Activated CD4-positive, alpha-beta T cell treated with anti-CD3 and anti-CD28 coated beads for 1 hour (primary cell): ENCODE measurements at places on chromosomes 16 and 17.

- DNase-seq: no peak
Observed at GRCh38 chr17:20091174-20092029, 82.2 kb downstream of the SPECC1 start.

GRCh38 chr16:85557083-85557970 lies 55.8 kb upstream of the GSE1 start:
- DNase-seq: peak; percentile 34

DNA sequence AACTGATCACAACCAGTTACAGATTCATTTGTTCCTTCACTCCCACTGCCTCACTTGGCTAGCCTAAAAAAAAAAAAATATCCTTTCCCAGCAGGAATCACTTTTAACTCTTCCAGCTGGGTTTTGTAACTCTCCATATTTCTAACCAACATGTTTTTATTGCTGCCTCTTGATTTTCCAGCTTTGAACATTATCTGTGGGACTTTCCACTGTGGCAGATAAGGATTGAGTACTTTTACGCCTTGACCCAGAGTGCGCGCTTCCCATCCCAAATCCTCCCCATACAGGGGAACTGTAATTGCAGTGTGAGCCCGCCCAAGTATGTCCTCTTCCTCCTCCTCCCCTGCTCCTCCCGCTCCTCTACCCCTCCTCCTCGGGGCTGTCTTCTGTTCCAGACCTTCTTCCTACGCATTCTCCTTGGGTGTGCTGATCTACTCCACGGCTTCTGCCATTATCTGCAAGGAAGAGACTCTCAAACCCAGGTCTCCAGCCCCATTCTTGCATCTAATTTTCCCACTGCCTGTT lies 43.4 kb downstream of the CYB5D2 start:
- DNase-seq: no peak

GRCh38 chr16:49061137-49061714 lies 220.4 kb downstream of the CBLN1 start:
- no peak for DNase-seq

DNA sequence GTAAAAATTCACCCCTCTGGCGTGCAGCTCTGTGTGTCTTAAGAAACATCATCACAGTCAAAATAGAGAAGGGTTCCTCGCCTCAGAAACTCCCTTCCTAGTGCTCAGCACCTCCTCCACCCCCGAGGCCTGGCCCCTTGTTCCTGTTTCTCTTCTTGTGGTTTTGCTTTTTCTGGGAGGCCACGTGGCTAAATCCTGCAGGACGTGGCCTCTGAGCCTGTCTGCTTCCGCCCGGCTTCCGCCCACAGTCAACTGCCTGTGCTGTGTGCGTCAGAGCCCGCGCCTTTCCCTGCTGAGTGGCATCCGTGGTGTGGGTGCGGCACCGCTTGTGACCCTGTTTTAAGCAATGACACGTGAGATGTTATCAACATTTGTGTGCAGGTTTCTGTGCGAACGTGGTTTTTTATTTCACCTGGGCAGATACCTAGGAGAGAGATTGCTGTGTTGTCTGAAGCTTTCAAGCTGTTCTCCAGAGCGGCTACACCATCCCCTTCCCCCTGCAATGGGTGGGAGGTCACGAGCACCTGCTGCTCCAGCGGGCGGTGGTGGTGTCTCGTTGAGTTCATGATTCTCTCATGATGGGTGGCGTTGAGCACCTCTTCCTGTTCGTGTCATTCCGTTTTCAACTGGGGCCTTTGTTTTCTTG lies 21.7 kb downstream of the ACSF3 start:
- peak; percentile 79 for DNase-seq

DNA sequence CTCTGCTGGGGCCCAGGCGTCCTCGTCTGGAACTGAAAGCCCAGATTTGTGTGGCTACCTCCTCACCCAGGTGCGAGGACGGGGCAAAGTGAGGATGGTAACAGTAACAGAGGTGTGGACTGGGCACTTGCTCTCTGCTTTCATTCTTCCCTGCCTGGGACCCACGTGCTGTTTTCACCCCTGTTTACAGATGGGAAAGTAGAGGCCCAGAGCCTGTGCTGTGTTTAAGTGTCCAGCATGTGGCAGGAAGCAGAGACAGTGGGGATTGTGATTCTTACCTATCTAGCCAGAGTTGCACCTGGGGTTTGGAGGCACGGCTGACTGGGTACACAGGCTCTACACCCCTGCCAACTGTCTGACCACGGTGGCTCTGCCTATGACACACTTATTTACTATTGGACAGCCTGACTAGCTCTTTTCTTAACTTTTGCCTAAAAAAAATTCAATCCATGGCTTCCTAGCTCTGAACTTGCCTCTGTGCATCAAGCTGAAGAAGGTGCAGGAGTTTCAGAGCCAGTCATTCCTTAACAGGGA lies 155.4 kb downstream of the CLEC16A start:
- no peak for DNase-seq

- no peak for DNase-seq
Observed at GRCh38 chr17:72518753-72519597, 398.2 kb downstream of the SOX9 start.

GRCh38 chr17:56914581-56915273 lies 878 bp upstream of the TRIM25 start:
- no peak for DNase-seq

DNA sequence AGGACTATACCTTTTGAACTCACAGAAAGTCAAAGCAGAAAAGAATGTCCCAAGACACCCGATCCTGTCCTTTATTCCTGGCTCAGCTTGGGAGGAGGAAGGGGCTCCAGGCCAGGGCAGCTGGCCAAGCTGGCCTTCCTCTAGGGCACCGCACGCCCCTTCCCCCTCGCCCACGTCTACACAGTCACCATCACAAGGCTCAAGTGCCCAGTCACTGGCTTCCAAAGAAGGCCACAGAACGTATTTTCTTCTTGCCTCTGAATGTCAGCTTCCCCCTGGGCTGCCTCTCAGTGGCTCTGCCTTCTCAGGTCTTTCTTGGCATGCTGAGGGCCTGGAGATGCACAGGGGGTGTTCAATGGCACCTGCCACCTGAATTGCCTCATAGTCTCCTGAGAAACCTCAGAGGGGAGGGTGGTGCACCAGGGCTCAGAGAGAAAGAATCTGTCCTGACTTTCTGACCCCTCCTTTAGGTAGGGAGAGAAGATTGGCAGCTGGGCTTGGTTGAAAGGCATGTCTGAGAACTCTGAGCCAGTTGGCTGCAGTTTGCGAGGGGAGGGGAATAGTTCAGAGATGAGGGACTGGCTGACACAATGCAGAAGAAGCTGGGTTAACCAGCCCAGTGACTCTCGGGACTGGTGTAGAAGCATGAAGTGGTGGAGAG lies 2.1 kb downstream of the DHRS11 start:
- DNase-seq: no peak

DNA sequence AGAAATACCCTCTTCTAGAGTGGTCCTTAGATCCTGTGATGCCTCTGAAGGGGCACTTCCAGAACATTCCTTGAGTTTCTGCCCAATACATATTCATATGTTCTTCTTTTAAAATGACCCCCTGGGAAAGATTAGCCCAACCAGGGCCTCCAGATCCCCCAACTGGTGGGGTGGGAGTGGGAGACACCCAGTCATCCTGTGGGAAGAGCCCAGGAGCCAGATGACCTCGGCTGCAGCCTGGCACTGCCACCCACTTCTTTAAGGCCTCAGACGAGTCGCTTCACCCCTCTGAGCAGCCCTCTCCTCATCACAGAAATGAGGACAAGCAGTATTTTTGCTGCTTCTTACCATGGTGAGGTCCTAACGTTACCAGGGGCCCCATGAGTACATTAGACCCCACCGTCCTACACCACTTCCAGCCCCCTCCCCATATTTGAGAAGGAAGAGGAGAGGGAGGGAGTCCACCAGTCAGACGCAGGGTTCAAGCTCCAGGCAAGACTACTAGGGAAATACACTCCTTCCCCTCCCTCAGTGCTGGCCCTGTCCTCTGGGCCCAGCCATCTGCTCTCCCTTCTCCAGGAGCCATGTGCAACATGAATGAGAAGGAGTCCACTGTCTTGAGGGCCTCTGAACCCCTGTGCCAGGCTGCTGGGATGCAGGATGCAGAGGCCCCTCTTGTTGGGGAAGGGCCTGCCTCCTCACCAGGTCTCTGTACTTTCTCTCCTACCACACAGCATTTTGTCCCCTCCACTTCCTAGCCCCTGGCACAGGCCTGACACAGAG lies 11.8 kb downstream of the MPO start:
- DNase-seq: no peak

DNA sequence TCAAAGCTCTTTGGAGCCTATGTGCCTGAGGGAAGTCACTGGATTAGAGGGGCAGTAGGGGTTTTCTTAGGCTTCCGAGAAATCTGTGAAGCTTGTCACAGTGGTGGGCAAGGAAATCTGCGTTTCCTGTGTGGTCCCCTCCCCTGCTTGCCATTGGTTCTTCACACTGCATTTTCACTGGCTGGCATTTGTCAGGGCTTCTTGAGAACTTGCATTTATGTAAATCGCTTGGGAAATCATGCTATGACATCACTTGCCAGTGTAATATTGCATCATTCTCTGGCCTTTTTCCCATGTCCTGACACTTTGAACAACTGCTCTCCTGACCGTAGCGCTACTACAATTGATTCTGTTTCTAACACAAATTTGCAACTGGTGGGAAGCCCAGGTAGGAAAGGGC lies 1.8 kb downstream of the CACNG3 start:
- DNase-seq: no peak

- DNase-seq: peak; percentile 26
Observed at GRCh38 chr16:58494981-58495520, 4.9 kb upstream of the NDRG4 start.

- DNase-seq: no peak
Observed at GRCh38 chr16:78137782-78138616, 38.5 kb downstream of the WWOX start.

DNA sequence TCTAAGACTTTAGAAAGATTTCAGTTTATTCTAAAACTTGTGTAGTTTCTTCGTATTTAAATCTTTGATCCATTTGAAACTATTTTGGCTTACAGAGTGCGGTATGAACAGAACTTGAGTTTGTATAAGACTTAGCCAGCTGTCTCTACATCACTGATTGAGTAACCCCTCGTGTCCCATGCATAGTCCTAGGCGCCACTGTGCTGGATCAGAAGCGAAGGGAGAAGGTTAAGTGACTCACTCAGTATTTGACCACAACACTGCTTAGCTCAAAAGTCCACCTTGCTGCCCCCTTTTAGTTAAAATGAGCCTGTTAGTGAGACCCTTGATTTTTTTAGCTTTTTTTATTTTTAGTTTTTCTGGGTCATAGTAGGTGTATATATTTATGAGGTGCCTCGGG lies 28.4 kb downstream of the CD300LB start:
- DNase-seq: no peak

DNA sequence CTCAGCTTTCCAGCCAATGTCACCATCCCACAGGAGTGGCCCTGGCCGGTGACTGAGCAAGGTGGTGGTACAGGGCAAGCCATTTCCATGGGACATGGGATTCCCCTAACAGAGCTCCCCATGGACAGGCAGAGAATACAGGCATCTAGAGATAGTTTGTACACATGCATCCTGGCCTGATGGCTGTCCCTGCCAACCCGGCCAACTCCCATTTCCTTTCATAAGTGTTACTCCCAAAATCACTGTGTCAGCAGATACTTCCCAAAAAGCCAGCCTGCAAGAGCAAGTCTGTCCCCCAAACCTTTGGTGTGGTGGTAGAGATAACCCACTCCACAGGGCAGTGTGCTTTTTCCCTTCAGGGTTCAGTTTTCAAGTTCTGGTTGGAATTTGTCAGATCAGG lies 32.4 kb upstream of the SLC47A1 start:
- DNase-seq: no peak

DNA sequence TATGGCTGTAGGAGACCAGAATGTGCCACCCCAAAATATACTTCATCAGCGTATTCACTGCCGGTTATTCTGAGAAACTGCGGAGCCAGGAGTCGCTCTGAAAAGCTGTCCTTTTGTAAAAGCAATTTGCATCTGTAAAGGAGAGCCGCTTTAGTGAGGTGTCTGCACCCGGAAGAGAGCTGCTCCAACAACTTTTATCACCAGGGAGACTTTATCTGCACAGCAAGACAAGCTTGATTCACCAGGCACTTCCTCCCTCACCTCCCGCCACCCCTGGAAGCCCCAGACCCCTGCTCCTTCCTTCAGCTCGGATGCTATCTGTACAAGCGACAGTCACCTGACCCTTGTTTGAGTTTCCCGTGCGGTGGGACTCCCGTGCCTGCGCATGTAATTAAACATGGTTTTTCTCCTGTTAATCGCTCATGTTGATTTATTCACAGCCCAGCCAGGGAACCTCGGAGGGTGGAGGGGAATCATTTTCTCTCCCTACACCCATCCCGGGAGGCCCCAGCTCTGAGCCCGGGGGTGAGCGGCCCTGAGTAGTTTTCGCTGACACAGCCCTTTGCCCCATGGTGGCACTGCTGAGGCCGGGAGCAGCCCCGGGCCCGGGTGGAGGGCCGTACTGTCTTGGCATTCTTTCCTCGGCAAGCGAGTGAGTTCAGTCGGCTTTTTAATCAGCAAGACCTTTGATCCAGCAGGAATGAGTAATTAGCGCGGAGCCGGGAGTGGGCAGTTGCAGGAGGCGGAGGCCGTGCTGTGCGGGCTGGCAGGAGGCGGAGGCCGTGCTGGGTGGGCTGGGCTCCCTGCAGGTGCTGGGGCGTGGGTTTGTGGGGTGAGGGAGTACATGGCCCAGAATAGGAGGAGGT lies 222.7 kb upstream of the CIBAR2 start:
- DNase-seq: no peak

DNA sequence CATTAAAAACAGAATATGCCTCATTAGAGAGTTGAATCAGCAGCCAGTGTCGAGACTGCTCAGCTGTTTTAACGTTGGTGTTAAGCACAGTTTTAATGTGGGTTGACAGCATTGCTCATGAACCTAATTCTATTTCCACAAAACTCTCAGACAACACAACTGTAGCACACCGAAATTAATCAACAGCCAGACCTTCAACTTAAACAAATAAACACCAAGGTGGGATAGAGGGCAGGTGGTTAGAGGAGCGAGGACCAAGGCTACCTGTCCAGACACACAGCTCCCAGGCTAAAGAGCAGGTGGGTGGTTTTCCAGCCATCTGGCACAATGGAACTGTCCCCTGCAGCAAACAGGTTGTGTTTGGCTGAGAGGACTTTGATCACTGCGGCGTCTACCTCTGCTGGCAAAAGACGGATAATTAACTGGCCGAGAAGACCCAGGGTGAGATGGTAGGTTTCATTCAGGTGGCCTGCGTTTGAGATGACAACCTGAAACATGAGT lies 69.6 kb upstream of the ATP2A3 start:
- no peak for DNase-seq

DNA sequence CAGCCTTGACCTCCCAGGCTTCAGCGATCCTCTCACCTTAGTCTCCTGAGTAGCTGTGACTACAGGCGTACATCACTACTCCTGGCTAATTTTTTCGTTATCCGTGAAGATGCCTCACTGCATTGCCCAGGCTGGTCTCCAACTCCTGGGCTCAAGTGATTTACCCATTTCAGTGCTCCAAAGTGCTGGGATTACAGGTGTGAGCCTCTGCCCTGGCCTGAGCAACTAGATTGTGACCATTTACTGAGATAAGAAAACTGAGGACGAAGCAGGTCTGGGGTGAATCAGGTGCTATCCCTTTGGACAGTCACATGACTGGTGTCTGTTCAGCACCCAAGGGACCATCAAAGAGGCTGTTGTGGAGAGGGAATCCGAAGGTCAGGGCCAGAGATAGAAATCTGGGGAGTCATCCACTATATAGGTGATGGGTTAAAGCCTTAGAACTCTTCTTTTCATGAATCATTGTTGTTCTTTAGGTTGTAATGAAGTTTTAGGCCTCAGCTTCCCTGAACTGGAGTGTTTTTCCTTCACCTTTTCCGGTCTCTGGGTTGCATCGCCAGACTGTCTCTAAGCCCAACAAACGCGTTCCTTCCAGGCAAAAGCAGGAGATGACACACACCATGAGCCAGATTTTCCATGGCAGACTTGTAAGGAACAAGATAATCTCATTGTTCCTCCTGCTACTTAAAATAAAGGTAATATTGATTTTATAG lies 62.5 kb downstream of the FTO start:
- no peak for DNase-seq
